Activated naive CD8-positive, alpha-beta T cell treated with anti-CD3 and anti-CD28 coated beads, Interleukin-2, amount 10 ng/mL, durations not matched to agents 7 days and 5 days (primary cell): ENCODE measurements at places on chromosomes 4 and X.

- no peak overlapping the region for H3K4me3 ChIP-seq
- no peak for DNase-seq
- no peaks in the 10 kb centered on the region for H3K27me3 ChIP-seq
Measured at GRCh38 chrX:38986586-38986985, 185.3 kb downstream of the MID1IP1 start.

DNA sequence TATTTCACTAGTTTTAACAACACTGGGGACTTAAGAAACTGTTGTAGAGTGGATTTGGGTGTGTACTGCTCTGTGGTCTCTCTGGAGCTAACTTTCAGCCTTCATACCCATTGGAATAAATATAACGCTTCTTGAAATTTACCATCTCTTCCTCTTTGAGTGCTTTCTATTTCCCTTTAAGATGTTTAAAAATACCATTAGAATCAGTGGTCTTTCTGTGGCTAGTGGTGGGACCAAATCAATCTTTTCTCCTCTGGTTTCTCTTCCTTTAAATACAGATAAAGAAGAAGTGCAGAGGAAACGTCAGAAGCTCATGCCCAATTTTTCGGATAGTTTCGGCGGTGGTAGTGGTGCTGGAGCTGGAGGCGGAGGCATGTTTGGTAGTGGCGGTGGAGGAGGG, 92.0 kb downstream of the NFKB1 start:
- no peak for DNase-seq
- H3K36me3 ChIP-seq: peaks cover 81% of the 10 kb centered on the region
- peaks cover 80% of the 10 kb centered on the region for H3K4me1 ChIP-seq

- no peaks in the 10 kb centered on the region for H3K36me3 ChIP-seq
- no peak for DNase-seq
Measured at GRCh38 chr4:47746122-47746521, 91.7 kb downstream of the CORIN start.

- H3K27me3 ChIP-seq: peaks cover 51% of the 10 kb centered on the region
- DNase-seq: no peak
- no peaks in the 10 kb centered on the region for H3K36me3 ChIP-seq
- H3K4me3 ChIP-seq: no peak overlapping the region
- H3K4me1 ChIP-seq: peaks cover 4% of the 10 kb centered on the region
Measured at GRCh38 chrX:131083510-131084142, 25.5 kb downstream of the ARHGAP36 start.

DNA sequence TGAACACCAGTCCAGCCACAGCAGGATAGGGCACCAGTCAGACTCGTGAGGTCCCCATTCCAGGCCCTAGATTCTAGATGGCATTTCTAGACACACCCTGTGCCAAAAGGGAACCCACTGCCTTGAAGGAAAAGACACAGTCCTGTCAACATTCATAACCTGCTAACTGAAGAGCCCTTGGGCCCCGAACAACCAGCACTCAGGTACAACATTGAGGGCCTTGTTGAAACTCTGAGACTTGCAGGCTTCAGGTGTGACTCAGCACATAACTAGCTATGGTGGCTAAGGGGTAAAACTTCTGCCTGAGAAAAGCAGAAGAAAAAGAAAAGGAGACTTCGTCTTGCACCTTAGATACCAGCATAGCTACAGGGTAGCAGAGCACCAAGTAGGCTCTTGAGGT, 252.9 kb upstream of the GRID2 start:
- H3K27ac ChIP-seq: no peak overlapping the region
- no peaks in the 10 kb centered on the region for H3K27me3 ChIP-seq
- no peak overlapping the region for H3K4me3 ChIP-seq
- DNase-seq: no peak
- no peaks in the 10 kb centered on the region for H3K4me1 ChIP-seq

DNA sequence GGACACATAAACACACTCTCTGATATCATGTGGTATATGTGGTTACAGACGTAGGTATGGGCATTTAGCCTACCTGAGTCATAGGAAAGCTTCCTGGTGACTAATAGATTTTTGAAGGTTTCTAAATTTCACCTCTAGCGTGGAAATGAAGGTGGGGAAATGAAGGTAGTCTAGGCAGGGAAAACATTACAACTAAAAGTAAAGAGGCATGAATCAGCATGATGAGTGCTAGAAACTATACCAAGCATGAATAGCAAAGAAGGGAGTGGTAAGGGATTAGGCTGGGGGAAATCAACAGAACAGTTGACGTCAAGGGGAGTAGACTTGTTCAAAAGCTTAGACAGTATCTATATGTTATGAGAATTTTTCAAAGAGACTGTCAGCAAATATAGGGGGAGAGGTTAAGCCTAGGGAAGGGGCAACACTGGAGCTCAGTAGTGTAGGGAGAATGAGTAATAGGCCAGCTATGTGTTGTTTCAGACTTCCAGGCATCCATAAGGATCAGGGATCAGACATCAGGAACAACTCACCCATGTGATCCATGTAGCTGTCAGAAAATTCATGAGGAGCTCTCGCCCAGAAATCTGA, 279.3 kb upstream of the DIPK2B start:
- no peak overlapping the region for H3K27ac ChIP-seq
- DNase-seq: no peak
- peaks cover 3% of the 10 kb centered on the region for H3K27me3 ChIP-seq
- H3K36me3 ChIP-seq: no peaks in the 10 kb centered on the region
- H3K4me1 ChIP-seq: no peaks in the 10 kb centered on the region
- no peak overlapping the region for H3K4me3 ChIP-seq

DNA sequence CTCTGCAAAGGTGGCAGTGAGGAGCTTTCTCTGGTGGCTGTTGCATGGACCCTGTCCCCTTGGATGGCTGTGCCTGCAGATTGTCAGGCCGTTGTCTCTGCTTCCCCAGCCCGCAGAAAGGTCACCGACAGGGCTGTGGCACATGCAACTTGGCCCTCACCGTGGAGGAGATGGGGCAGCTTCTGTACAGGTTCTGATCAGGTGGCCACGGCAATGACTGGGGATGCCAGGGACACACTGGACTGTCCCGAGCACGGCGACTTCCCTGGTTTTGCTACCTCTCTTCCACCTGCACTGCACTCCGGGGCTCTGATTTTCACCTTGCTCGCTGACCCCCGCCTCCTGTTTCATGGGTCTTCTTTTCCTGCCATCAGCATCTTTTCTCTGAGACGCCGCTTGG, 43.5 kb downstream of the DCTD start:
- H3K4me1 ChIP-seq: no peaks in the 10 kb centered on the region
- H3K4me3 ChIP-seq: no peak overlapping the region
- H3K27ac ChIP-seq: no peak overlapping the region

GRCh38 chr4:163902417-163902816, 407.9 kb downstream of the TMA16 start:
- H3K27me3 ChIP-seq: no peaks in the 10 kb centered on the region
- H3K4me3 ChIP-seq: no peak overlapping the region
- no peaks in the 10 kb centered on the region for H3K36me3 ChIP-seq

DNA sequence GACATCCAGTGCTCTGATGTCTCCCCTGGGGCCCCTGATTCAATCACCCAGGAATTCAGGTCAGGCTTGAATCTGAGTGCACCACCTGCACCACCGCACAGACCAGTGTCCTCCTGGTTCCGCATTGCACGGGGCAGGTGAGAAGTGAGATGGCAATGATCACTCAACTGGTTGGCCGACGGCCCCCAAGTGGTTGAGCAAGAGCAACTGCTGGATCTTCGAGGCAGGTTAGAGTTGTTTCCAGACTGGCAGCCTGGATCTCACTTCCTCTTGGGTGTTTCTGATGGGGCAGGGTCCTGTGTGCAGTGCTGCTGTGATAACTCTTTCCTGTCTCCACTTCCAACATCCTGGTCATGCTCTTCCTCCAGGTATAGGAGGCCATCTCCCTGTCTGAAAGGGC, 50.4 kb downstream of the C4orf50 start:
- no peaks in the 10 kb centered on the region for H3K4me1 ChIP-seq

- DNase-seq: no peak
- no peaks in the 10 kb centered on the region for H3K27me3 ChIP-seq
- no peaks in the 10 kb centered on the region for H3K36me3 ChIP-seq
Measured at GRCh38 chr4:8779490-8779932, 92.1 kb downstream of the HMX1 start.

GRCh38 chr4:183783306-183783705, 121.8 kb upstream of the STOX2 start:
- H3K4me1 ChIP-seq: no peaks in the 10 kb centered on the region
- no peak for DNase-seq
- no peak overlapping the region for H3K27ac ChIP-seq
- no peaks in the 10 kb centered on the region for H3K36me3 ChIP-seq
- H3K27me3 ChIP-seq: peaks cover 27% of the 10 kb centered on the region

DNA sequence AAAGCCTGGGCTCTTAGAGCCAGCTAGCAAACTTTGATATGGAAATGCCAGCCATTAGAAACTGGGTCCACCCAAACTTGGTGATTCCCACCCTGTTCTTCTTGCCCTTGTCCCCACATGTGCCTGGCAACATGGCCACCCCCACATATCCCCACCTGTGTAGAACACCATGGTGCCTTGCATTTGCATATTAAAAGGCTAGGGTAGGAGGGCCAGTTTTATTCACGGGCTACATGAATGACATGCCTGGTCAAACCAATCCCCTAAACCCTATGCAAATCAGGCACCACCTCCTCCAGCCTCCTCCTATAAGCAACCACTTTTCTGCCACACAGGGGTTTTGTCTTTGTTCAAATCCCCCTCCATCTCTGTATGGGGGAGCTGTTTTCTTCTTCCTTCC, 104.9 kb downstream of the CLNK start:
- DNase-seq: no peak
- peaks cover 2% of the 10 kb centered on the region for H3K27me3 ChIP-seq
- H3K36me3 ChIP-seq: no peaks in the 10 kb centered on the region
- no peak overlapping the region for H3K4me3 ChIP-seq
- no peak overlapping the region for H3K27ac ChIP-seq

DNA sequence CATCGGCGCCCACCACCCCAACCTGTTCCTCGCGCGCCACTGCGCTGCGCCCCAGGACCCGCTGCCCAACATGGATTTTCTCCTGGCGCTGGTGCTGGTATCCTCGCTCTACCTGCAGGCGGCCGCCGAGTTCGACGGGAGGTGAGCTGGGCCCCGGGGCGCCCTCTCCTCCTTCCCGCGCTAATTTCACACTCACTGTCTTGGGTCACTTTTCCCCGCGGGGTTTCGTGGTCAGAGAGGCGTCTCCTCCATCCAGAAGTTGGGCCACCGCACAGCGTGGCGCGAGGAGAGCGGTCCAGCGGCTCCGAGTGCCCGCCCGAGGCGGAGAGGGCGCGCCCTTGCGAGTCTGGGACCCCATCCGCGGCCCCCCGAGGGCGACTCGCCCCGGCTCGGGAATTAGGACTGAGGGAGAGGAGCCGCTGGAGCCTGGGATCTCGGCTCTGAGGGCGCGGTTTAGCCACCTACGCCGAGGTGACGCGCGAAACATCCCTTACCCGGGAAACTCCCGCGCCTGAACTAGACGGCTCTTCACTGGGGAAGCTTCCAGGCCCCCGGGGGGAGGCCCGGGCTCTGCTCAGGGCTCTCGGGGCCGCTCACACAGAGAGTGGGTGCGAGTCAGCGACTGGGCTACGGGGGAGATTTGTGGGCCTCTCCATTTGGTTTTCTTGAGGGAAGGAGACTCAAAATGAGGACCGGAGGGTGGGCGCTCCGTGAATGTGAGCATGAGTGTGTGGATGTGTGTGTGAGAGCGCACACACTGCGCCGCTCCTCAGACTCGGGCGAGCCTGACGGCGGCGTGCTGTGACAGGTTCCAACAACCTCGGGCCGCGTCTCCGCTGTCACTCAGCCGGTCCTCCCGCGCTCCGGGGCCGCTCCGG, 551 bp downstream of the NPNT start:
- H3K4me1 ChIP-seq: peaks cover 7% of the 10 kb centered on the region
- H3K4me3 ChIP-seq: peak overlapping the region; percentile 55
- DNase-seq: peak; percentile 29
- no peak overlapping the region for H3K27ac ChIP-seq
- no peaks in the 10 kb centered on the region for H3K36me3 ChIP-seq
- peaks cover 81% of the 10 kb centered on the region for H3K27me3 ChIP-seq

DNA sequence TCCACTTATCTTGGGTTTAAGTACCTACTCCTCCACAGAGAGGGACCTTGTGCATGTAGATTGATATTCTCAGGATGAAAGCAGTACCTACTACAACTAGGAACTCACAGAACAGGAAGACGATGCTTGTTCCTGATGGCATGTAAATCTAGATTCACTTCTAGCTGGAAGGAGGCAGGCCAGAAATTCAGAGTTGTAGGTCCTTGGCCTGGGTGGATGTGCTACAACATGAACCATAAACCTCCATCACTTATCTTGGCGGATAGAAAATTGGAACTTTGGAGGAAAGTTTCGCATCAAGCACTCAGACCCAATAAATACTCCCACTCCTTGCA, 9.3 kb upstream of the SMIM20 start:
- no peak overlapping the region for H3K27ac ChIP-seq
- H3K4me3 ChIP-seq: no peak overlapping the region
- H3K36me3 ChIP-seq: no peaks in the 10 kb centered on the region
- H3K4me1 ChIP-seq: peaks cover 2% of the 10 kb centered on the region
- H3K27me3 ChIP-seq: peaks cover 2% of the 10 kb centered on the region

- DNase-seq: no peak
- H3K27me3 ChIP-seq: no peaks in the 10 kb centered on the region
- peaks cover 3% of the 10 kb centered on the region for H3K36me3 ChIP-seq
- peak overlapping the region; percentile 71 for H3K27ac ChIP-seq
- peak overlapping the region; percentile 87 for H3K4me3 ChIP-seq
Measured at GRCh38 chrX:154458954-154459778, 1.1 kb downstream of the PLXNA3 start.

GRCh38 chrX:119251386-119251785, 15.3 kb downstream of the PGRMC1 start:
- peaks cover 4% of the 10 kb centered on the region for H3K36me3 ChIP-seq
- H3K4me3 ChIP-seq: no peak overlapping the region
- H3K4me1 ChIP-seq: peaks cover 3% of the 10 kb centered on the region
- DNase-seq: no peak
- no peak overlapping the region for H3K27ac ChIP-seq

DNA sequence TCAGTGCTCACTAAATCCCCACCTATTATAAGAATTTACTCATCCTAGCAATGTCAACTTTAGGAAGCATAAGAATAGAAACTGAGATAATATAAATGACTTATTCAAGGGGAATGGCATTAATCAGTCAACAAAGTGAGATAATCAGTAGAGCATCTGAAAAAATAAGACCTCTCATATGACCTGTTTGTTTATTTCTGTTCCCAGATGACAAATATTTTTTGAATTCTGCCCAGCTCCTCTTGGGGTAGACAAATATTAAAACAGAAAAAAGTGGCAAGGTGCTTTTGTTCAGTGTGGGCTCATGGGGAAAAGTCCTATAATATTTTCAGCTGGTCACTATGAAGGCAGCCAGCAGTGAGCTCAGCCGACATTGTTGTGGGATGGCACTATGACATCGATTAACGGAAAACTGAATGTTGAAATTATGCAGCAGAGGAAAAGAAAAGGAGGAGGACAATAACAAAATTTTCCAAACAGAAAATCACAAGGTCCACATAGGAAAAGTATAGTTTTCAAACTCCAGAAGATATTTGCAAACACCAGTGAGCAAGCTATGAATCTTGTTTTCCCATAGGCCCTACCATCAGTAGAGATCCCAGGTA, 109.6 kb downstream of the ANXA3 start:
- peaks cover 2% of the 10 kb centered on the region for H3K27me3 ChIP-seq
- H3K4me1 ChIP-seq: peaks cover 49% of the 10 kb centered on the region
- H3K4me3 ChIP-seq: no peak overlapping the region
- H3K36me3 ChIP-seq: peaks cover 6% of the 10 kb centered on the region
- H3K27ac ChIP-seq: no peak overlapping the region
- no peak for DNase-seq
